Forelimb muscle (tissue), 1 donor: ENCODE measurements at places on chromosomes 5 and 9.

- DNase-seq: no peak
Observed at GRCh38 chr9:120857902-120858301, 15.2 kb upstream of the PSMD5 start.

- no peak for DNase-seq
Observed at GRCh38 chr5:72290356-72291133, 29.5 kb downstream of the MRPS27 start.

- no peak for DNase-seq
Observed at GRCh38 chr5:113902917-113903660, 389.6 kb downstream of the YTHDC2 start.

- DNase-seq: peak; percentile 51
Observed at GRCh38 chr5:963673-964531, 44.7 kb upstream of the NKD2 start.

DNA sequence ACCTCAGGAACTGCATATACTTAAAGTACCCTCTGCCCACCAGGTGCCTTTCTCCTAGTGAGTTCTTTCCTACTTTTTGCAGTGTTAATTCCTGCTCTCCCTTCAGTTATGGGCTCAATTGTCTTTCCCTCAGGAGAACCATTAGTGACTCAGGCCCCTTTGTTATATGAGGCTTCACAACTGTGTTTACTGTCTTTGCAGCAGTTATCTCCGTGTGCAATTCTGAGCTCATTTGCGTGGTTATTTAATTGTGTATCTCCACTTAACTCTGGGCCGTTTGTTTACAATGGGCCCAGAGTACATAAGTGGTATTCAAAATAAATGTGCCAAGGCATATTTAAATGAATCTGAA, 9.6 kb downstream of the FBXO38 start:
- DNase-seq: no peak

GRCh38 chr5:148085977-148086705, 22.4 kb downstream of the SPINK5 start:
- DNase-seq: no peak

GRCh38 chr5:14011089-14012020, 66.9 kb upstream of the DNAH5 start:
- peak; percentile 52 for DNase-seq

DNA sequence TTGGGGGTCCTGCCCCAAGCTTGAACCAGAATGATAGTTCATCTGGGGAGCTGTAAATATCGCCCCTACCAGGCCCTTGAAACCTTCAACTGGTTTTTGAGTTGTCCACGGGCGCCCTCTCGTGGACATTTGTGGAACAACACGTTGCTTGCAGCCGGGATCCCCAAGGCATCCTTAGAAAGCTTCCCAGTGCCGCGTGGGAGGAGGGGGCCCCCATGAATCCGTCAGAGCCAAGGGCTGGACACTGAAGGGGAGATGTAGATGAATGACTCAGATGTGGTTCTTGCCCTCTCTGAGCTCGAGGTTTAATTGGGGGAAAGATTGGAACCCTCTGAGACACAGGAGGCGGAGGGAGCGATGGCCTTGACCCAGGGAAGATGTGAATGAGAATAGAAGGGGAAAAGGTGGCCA, 31.8 kb upstream of the ORM1 start:
- no peak for DNase-seq

DNA sequence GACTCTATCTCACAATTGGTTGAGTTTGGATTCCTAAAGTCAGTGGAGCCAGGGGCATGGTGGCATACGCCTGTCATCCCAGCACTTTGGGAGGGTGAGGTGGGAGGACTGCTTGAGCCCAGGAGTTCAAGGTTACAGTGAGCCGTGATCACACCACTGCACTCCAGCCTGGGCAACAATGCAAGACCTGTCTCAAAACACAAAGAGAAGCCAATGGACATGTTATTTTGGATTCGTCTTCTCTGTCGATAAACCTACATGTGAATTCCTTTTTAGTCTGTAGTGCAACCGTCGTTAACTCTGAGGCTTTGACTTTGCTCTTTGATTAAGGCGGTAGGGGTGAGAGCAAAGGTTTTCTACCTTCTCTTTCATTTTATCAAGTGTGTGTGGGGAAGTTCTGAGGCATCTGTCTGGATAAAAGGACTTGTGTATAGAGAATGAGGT, 142.7 kb downstream of the KDM4C start:
- no peak for DNase-seq

DNA sequence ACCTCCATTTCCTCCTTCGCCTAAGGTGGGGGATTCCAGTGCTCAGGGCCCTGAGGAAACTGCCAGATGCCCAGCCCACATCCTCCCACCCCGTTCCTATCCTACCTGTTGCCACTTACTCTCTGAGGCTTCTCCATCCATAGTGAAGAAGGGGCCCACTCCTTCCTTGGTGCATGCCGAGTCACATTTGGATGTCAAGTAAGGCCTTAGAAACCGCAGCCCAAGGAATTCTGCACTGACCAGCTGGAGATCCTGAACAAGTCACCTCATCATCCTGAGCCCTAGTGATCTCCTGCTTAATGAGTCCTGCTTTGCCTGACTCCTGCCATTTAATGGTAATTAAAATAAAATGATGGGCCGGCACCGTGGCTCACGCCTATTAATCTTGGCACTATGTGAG, 6.7 kb upstream of the TNIP1 start:
- no peak for DNase-seq

DNA sequence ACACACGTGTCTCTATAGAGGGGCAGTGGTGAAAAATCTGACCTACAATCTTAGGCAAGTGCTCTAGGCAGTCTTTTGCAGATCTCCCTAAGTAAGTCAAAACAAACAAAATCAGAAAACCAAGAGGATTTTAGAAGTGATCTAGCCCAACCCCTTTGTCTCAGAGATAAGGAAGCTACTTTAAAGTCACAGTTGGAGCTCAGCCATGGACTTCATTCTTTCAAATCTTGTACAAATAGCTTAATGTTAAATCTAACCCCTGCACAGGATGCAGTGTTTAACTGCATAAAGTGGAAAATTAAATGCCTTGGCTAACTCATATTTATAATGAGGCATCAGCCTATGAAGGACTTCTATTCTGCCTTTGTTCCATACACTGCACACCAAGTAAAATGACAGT, 135.1 kb upstream of the RFX3 start:
- DNase-seq: no peak

- no peak for DNase-seq
Observed at GRCh38 chr9:129160712-129161533, 17.1 kb downstream of the IER5L start.

DNA sequence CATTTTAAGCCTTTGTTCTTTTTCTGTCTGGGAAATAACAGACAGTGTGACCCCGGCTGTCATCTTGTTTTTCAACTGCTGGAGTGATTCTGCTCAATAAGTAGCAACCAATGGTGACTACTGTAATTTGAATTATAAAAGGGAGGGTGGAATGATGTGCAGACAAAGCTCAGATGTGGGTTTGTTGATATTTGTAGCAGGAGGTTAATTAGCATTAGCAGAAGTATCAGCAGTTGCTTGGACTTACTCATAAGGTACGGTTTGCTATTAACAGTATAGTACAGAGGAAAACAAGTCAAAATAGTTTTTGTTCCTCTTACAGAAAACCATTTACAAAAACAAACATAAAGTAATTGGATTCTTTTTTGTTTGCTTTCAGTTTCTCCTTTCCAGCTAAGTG, 140.4 kb downstream of the TUSC1 start:
- no peak for DNase-seq

DNA sequence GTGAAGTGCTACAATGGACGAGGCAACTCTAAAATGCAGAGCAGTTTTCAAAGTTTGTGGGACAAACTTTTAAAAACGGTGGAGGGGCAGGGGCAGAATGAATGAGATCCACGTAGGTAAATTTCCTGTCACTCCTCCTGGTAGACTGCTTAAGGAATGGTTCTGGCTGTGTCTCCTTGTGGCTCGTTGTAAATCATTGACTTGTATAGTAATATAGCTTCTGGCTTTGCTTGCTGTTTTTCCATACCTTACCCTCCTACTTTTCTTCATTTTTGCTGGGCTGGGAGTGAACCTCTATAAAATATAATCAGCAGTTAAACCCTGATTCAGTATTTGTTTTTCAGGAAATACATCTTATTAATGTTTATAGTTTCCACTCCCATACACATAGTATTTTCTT, 235.7 kb downstream of the TUSC1 start:
- no peak for DNase-seq

- no peak for DNase-seq
Observed at GRCh38 chr9:92716557-92716956, 46.6 kb upstream of the IPPK start.

DNA sequence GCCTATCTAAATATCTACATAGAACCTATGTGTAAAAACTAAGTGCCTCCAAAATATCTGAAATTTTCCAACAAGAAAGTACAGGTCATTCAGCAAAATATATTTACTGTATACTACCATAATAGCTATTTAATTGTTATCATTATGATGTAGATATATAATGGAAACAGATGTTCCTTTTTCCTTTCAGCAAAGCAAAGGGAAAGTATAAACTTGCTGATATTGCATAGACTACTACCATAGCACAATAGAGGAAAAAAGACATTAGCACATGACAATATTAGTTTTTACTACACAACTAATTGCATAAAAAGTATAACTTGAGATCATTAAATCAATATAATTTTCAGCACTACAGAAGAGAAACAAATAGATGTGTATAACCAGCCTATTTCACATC, 14.9 kb downstream of the NR2F1-AS1 start:
- DNase-seq: no peak

GRCh38 chr5:35518104-35518503, 99.6 kb upstream of the SPEF2 start:
- no peak for DNase-seq

GRCh38 chr9:5750569-5750968, 82.3 kb downstream of the ERMP1 start:
- DNase-seq: no peak

GRCh38 chr9:69168709-69169217, 5.3 kb upstream of the TJP2 start:
- DNase-seq: no peak

DNA sequence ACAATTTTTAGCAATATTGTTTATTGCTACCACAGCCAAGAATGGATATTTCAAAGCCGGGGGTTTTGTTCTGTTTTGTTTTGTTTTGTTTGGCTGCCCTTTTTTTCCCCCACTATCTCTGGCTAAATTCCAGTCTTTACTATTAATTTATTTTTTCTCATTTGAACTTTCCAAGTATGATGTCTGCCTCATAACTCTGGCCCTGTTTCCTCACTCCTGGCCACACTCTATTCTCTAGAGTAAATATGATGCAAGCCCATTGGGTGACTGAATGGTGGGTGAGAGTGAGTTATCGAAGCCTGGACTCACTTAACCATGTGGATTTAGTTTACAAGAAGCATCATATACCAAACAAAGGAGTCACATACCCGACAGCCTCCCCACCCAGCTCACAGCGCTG, 41.9 kb downstream of the WDR36 start:
- DNase-seq: peak; percentile 32

- DNase-seq: no peak
Observed at GRCh38 chr5:124599028-124599973, 147.1 kb downstream of the ZNF608 start.

- DNase-seq: peak; percentile 72
Observed at GRCh38 chr5:95808686-95809413, 13.7 kb downstream of the GLRX start.

DNA sequence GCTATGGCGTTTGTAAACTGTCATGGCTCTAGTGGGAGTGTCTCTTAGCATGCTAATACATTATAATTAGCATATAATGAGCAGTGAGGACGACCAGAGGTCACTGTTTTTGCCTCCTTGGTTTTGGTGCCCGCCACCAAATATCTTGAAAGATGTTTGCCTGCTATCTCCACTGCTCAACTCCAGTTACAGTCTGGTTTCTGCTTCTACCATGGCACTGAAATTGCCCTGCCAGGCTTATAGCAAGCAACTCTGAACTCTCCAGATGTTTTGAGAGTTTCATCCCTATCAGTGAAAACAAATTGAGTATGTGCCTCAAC, 122.1 kb upstream of the SPRY4 start:
- DNase-seq: no peak

- DNase-seq: no peak
Observed at GRCh38 chr5:16906255-16906654, 29.8 kb downstream of the MYO10 start.

- DNase-seq: no peak
Observed at GRCh38 chr5:61653807-61654580, 321.9 kb downstream of the ZSWIM6 start.

GRCh38 chr5:149426931-149427330, 47.8 kb upstream of the IL17B start:
- no peak for DNase-seq

- DNase-seq: no peak
Observed at GRCh38 chr5:33317271-33317670, 123.5 kb upstream of the TARS1 start.

DNA sequence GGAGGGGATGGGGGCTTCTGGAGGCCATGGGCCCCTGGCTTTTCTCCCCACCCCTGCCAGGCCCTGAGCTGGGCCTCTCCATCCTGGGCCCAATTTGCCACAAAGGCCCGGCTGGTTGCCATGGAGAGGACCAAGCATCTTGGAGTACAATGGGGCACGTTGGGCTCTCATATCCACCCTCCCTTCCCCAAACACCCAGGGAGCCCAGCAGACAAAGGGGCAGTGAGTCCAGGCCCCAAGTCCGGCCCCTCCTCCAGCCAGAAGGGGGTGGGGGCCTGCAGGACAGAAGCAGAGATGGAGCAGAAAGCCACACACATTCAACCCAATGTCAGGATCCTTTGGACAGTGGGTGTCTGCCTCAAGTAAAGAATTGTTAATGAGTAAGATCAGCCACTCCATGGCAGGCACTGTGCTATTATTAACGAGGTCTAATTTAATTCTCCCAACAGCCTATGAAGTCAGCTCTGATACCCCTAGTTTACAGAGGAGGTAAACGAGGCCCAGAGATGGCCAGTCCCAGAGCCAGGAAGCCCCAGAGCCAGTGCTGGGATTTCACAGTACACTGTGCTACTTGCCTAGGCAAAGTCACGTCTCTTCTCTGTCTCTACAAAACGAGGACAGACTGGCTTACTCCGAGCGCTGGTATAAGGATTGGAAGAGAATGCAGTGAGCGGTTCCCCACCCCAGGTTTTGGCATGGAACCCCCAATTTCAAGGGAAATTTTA, 2.3 kb downstream of the CRB2 start:
- DNase-seq: no peak

GRCh38 chr5:67102708-67103107, 93.9 kb downstream of the CD180 start:
- DNase-seq: no peak

- DNase-seq: no peak
Observed at GRCh38 chr5:54205453-54205852, 104.9 kb downstream of the ARL15 start.

DNA sequence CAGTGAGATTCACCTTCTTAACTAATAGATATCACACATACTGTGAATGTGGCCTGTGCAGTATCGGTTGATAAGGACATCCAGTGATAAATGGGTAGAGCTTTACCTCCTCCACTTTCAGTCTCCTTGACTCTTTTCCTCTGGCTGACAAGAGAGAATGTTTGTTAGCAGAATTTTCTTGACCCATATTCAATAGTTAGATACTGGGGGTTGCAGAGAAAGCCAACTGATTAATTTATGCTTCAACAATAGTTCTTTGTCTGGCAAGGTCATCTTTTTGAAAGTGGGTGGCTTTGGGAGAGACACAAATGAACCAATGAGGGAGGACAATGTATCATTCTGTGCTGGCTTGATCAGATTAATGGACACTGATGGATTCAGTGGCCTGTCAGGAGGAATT, 30.3 kb downstream of the TTC23L start:
- DNase-seq: no peak
